AG10803 (cell line): ENCODE measurements at places on chromosomes 4 and X.
A peak's percentile ranks its signal among the peaks of the same experiment; 100 is the strongest.

DNA sequence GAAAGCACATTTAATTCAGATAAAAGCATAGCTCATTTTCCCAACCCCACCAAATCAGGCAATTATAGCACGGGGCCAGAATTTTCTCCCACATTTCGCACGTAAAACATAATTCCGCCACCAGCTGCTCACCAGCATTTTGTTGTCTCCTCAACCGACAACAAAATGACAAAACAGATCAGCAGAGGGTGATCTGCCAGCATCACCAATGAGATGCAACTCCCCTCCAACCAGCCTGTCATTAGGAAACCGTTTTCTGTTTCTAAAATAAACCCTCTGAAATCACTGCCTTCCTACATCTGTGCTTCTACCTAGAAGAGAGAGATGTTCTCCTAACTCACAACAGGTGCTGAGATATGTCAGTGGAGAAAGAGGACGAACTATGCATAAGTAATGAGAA is 654.8 kb upstream of the CPEB2 start:
- DNase-seq: no peak

- DNase-seq: peak; percentile 74
These were observed 57.2 kb upstream of the MTMR1 start for GRCh38 chrX:150635952-150636351.

GRCh38 chr4:105193536-105193935 is 46.9 kb downstream of the TET2 start:
- DNase-seq: no peak

- peak; percentile 86 for DNase-seq
These were observed 146.8 kb downstream of the PPP3CA start for GRCh38 chr4:101200561-101200960.

DNA sequence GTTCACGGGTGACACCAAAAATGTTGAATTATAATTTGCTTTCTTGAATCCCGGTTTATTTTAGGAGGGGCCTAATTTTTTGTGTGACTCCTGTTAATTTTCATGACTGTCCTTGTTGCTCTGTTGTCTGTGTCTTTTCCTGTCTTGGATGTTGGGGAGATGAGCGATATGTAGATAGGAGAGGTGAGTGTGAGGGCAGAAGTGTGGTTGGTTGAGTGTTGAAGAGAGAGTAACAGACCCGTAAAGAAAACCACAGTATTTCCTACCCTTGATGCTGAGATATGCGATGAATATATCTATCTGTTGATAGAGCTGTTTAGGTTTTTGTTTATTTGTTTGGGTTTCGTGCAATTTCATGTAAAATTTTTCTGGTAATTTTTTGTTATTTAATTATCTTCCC is 70.5 kb downstream of the CPE start:
- DNase-seq: no peak

GRCh38 chrX:45830343-45830742 is 629.7 kb upstream of the DIPK2B start:
- DNase-seq: no peak

DNA sequence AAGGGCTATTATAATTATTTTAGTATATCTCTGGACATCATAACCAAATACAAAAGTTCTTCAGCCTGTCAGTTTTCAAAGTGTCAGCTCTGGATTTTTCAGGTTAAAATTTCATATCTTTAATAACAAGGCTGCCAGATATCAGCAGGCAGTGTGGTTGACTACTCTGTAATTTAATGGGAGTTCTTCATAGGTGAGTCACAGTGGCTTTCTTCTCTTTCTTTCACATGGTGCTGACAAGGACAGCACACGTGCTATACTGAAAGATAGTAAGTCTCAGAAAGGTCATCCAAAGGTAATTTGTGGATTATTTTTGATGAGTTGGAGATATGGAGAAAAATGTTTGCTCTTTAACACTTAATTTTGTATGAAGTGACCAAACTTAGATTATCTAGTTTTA is 43.2 kb downstream of the GALNT7 start:
- peak; percentile 50 for DNase-seq

DNA sequence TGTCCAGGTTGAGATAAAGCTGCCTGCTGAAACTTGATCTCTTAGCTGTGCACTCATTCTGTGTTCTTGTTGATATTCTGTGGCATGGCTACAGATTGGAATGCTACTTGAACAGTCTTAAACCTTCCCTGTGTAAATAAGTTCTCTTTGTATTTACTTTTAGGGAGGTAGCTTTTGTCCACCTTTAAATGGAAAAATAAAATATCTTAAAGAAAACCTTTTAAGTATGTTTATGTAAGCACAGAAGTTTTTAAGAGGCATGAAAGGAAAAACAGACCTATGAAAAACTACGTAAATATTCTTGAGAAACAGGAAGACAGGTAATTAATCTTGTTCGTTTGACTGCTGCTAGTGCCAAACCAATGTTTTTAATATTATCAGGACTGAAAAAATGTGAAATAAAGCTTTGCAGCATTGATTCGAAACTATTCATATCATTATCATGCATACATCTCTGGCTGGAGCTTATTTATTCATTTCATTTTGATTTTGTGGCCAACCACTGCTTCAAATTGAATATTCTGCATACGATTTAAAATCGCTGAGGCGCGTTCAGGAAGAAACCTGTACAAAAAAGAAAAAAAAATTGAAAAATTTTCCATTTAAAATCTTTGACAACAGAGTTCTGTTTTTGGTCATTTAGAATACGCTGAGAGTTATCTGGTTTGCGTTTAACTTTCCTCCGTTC is 17.8 kb downstream of the HSD17B13 start:
- DNase-seq: no peak

DNA sequence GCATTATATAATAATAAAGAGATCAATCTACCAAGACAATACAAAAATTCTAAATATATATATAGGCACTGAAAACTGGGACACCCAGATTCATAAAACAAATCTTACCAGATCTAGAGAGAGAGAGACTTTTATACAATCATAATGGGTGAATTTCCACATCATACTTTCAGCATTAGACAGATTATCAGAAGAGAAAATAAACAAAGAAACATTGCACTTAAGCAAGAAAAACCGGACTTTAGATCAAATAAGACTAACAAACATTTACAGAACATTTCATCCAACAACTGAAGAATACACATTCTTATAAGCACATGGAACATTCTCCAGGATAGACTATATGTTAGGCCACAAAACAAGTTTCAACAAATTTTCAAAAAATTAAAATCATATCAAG is 245.1 kb downstream of the INPP4B start:
- no peak for DNase-seq

- no peak for DNase-seq
These were observed 6.1 kb downstream of the XPNPEP2 start for GRCh38 chrX:129744861-129745321.

GRCh38 chr4:73252001-73252400 is 6.6 kb downstream of the ANKRD17 start:
- DNase-seq: peak; percentile 15

- no peak for DNase-seq
These were observed 13.2 kb downstream of the EFHC2 start for GRCh38 chrX:44330227-44330626.

- DNase-seq: no peak
These were observed 100.9 kb downstream of the FHDC1 start for GRCh38 chr4:153036931-153037482.

GRCh38 chr4:143437937-143438336 is 75.6 kb upstream of the SMARCA5 start:
- no peak for DNase-seq

GRCh38 chr4:31045724-31046318 is 325.7 kb downstream of the PCDH7 start:
- no peak for DNase-seq

DNA sequence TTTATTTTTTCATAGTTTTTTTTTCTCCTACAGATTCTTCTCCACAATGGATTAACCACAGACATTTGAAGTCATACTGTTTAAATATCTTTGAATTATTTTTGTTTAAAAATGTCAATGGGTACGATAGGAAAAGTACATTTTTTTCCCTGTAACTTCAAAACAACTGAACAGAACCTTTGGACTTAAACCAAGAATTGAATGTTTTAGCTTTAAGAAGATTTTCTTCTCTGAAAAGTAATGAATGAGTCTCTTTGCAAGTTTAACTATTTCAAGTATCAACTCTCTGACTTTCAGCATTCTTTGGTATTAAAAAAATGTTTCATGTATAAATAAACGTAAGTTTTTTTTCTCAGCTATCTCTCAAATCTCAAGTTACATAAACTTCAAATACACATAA is 364.3 kb downstream of the FBXO8 start:
- no peak for DNase-seq

GRCh38 chr4:120088507-120088906 is 21.9 kb upstream of the MAD2L1 start:
- no peak for DNase-seq

- DNase-seq: peak; percentile 50
These were observed 568.6 kb upstream of the BOD1L1 start for GRCh38 chr4:14196131-14196530.

- DNase-seq: no peak
These were observed 247.2 kb downstream of the PALLD start for GRCh38 chr4:168744021-168744420.

GRCh38 chrX:41822892-41823291 is 98.9 kb downstream of the GPR82 start:
- DNase-seq: no peak

DNA sequence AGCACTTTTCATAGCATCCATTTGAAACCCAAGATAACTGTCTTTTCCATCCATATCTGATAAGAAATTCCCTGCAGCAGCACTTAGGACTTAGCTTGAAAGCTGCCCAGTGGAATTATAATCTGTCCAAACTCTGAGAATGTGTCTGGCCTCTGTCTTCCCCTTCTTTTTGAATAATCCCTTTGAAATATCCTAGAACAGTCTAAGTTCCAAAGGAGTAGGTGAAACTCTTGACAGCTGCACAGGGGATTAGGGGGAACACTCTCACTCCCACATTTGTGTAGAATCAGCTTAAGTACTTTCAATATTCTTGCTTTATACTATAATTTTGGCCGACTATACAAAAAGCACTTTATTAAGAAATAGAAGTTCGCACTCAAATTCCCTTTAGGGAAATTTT is 157.7 kb downstream of the PAPSS1 start:
- DNase-seq: no peak

GRCh38 chr4:100690812-100691211 is 173.0 kb upstream of the EMCN start:
- DNase-seq: no peak

DNA sequence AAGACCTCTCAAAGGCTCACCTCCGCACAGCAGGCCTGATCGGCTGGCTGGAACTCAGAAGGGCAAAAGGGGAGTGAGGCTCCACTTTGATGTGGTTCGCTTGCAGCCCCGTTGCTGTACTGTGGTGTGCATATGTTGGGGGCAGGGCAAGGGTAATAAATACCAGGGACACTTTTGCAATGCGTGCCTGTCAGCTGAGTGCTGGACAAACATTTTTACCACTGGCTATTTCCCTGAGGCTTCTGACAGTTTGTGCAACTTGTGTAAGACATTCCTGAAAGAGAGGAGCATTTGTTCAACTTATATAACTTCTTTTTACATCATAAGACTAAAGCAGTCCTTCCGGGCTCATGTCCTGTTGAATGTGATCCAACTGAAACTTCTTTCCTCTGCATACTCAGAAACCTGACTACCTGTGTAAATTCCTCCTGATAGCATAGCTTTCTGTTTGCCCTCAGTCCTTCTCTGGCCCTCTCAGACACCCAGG is 82.3 kb downstream of the SPRY1 start:
- DNase-seq: peak; percentile 72

- DNase-seq: peak; percentile 87
These were observed 309.3 kb downstream of the FRMPD4 start for GRCh38 chrX:12447448-12448064.

- peak; percentile 70 for DNase-seq
These were observed 183.4 kb downstream of the KIT start for GRCh38 chr4:54840992-54841768.

DNA sequence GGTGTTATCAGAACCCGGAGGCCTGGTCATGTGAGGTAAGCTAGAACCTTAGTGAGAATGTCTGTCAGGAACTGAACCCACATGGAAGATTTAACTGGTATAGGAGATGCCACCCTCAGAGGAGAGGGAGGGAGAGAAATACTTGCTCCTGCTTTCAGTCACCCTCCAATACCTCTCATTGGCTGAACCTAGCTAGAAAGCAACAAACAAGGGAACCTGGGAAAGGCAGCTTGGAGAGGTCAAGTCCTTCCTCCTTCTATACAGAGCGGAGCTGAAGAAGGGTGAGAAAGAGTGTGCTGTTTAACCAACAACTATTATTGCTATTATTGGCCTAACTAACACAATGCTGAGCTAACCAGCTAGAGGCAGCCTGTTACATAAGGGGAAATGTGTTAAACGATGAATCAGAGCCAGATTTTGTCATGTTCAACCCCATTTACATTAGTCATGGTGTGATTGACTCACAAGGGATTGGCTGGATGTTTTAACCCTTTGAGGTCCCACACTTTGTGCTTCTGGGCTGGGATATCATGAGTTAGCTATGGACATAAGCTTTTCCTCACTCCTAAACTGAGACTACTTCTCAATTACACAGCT is 96.5 kb upstream of the ESX1 start:
- DNase-seq: peak; percentile 81

GRCh38 chrX:114782925-114783324 is 199.0 kb downstream of the HTR2C start:
- no peak for DNase-seq

- DNase-seq: no peak
These were observed 599 bp upstream of the IL2RG start for GRCh38 chrX:71111921-71112431.

DNA sequence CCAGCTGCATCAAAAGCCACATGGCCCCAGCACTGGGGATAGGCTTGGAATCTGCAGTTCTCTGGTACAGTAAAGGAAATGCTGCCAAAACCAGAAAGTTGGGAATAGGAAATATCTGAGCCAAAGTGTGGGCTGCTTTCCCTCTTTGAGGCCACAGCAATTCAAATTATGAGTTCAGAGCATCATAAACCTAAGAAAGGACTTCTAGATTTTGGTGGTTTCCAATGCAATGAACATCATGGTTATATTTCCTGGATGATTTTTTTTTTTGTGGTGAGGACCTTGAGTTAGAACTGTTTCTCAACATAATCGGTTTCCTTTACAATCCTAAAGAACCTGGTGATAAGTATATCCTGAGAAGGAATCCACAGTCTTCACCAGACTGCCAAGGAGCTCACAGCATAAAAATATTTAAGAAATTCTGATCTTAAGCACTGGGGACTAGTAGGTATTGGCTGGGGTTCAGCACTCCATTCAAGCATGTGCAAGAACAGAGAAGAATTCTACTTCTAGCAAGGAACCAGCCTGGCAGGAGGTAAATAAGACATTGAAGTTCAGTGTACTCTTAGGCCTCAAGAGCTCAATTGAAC is 29.8 kb upstream of the ARHGAP24 start:
- DNase-seq: peak; percentile 85

DNA sequence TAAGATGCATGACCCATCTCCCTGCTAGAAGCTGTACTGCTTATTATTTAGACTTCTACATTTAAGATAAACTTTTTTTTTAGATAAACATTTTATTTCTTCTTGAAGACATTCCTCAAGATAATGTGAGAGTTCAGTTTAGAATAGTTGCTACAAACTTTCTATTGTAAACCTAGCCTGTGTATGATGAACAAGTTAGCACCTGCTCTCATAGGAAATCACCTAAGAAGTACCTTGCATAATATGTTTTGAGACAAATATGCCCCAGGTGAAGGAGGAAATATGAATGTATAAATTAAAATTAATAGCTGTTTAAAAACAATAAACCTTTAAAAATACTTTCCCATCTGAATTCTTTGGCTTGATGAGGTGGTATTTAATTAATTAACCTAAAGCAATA is 35.6 kb downstream of the RASGEF1B start:
- no peak for DNase-seq

GRCh38 chr4:74890341-74890740 is 42.6 kb upstream of the PARM1 start:
- DNase-seq: no peak
